ENCODE measurements at places on chromosomes 4 and X.
A peak's percentile ranks its signal among the peaks of the same experiment; 100 is the strongest.

DNA sequence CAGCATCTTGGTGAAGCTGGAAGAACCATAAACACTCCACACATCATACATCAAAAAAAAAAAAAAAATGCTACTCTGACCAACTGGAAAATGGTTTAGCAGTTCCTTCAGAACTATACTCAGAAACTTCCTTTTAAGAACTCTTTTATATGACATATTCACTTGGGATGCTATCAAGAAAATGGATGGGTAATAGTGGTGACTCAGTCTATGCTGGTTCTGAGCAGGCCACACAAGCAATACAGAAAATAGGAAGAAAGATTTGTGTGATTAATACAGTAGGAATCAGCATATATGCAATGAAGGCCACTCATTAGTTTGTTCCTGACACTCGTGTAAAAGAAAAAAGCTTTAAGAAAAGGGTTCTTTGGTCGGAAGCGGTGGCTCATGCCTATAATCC is 123.5 kb upstream of the FAT4 start:
- no peak for DNase-seq

DNA sequence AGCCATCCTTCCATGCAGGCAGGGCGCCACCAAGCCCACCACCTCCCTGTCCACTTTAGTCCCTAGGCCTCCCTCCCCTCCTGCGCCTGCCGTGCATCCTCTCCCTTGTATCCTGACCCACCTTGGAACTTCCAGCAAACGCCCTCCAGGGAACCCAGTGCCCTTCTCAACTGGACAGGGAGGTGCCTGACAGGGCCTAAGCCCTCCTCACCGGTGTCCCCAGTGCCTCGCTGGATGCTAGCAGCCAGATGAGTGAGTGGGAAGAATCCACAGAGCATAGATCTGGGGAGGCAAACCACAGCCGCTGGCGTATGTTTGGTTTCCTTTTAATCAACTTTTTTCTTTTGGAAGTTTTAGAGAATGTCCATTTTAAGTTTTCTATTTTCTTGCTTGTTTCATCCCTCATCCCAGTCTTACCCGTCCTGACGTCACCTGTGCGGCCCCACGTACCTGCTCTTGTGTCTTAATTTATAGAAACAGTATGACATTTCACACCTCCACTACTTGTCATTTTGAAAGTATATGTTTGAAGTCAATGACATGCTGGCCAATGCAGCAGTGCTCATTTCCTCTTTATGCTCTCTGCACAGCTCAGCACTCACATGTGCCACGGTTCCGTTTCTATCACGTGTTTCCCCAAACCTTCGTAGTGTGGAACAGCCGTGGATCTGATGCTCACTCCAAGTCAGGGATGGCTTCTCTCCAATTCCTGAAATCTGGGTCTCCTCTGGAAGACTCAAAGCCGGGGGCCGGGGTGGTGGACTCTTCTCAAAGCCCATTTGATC is 3.4 kb upstream of the HMX1 start:
- DNase-seq, result no peak

- no peak for DNase-seq
Observed at GRCh38 chrX:66012094-66012534, 27.8 kb downstream of the VSIG4 start.

GRCh38 chr4:78545275-78546246 is 6.0 kb upstream of the ANXA3 start:
- DNase-seq, result no peak

DNA sequence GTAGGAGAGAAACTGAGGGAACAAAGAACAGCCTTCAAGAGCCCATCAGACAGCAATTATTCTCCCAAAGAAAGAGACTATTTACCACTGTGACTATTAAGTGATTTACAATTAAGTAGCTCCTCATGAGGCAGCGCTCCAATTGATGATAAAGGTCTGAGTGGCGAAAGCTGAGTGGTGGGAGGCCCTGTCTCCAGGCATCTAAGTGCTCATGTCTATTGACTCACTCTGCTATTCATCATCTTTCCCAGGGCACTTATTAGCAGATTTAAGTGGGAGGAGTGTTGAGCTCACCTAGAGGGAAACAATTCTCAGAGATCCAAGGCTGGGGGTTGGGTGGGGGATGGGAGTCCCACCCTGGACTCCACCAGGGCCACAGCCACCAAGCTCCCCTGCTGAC is 23.3 kb downstream of the AMER1 start:
- no peak for DNase-seq

DNA sequence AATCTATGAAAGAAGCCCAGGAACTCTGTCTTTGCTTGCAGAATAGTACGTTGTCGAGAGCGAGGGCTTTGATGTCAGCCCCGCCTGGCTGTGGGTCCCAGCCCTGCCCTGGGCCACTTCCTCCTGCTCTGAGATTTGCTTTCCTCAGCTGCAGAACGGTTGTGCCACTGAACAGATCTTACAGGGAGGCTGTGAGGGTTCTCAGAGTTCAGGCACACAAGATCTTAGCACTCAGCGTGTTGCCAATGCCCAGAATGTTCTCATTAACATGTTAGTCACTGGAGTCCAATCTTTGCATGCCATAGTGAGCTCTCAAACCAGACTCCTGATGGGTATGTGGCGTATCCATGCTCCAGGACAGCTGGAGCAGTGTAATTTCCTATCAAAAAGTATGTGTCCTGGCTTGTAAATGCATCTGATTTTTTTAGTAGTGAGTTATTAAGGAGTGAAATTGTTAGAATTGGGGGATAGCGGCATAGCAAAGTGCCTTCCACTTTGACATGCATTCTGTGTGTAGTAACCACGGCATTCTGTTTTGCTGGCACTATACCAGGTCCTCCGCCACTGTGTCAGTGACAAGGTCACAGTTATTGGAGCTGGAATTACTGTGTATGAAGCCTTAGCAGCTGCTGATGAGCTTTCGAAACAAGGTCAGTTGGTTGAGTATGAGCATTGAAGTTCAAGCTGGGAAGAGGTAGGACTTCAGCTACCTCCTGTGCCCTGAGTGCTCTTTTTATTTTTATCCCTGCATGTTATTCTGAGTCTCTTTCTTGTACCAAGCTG is 31.6 kb downstream of the TKTL1 start:
- no peak for DNase-seq

DNA sequence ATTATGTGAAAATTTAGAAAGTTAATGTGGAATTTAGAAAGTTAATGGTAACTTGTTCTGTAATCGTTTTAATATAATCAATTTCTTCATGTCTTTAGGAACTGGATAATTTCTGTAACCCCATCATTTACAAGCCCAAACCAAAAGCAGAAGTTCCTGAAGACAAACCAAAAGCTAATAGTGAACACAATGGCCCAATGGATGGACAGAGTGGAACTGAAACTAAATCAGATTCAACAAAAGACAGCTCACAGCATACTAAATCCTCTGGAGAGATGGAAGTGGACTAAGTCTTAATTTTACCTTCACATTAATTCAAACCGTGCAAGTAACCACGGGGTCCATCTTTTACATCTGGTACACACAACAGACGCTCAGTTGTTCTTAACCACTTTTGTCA is 48.1 kb upstream of the PLK4 start:
- no peak for DNase-seq

DNA sequence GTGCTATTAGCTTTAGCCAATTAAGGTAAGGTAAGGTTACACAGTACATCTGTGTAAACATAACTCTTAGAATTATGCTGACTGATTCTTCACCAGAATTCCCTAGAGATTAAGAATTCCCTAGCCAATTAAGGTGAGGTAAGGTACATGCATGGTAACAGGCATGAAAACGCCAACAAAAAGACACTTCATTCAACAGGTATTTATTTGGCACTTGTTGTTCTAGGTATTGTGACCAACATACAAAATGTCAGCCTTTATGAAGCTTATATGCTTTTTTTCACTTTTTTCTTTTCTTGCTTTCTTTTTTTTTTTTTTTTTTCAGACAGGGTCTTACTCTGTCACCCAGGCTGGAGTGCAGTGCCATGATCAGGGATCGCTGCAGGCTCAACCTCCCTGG is 47.2 kb downstream of the EDNRA start:
- no peak for DNase-seq

- no peak for DNase-seq
Observed at GRCh38 chrX:110402850-110403221, 44.2 kb downstream of the RTL9 start.

DNA sequence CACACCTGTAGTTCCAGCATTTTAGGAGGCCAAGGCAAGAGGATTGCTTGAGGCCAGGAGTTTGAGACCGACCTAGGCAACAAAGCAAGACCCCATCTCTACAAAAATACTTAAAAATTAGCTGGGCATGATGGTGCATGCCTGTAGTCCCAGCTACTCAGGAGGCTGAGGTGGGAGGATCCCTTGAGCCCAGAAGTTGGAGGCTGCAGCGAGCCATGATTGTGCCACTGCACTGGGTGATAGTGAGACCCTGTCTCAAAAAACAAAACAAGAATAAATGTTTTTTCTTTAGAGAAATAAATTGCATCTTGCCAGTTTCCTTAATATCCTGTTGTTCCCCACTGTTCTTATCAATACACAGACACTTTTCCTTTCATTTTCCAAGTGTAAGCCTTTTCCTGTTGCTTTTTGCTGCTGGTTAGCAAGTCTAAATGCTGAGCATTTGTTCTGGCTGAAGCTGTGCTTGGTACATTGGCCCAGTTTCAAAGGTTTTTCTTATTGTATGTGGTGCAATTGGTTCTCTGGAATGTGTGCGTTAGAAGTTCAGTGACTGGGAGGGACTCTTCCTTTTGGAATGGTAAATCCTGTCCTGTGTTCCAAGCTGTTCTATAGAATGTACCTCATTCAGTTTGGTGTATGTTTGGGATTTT is 98.2 kb downstream of the AFF1 start:
- no peak for DNase-seq

DNA sequence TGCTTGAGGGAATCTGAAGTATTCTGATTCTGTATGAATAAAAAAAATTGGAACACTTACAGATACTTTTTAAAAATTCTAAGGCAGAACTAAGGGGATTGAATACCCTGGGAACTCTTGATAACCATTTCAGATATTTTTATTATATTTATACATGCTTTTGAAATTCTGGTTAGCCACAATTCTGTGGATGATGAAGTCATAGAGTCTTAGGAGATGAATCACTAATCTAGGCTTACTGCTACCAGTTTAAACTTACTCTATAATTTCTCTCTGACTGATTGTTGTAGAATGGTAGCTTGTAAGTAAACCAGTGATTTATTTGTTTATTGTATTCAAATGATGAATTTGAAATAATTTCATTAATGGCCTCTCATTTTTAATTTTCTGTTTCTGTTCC is 11.4 kb upstream of the SLAIN2 start:
- DNase-seq, result no peak

- no peak for DNase-seq
Observed at GRCh38 chr4:54940996-54941865, 184.2 kb downstream of the KDR start.

DNA sequence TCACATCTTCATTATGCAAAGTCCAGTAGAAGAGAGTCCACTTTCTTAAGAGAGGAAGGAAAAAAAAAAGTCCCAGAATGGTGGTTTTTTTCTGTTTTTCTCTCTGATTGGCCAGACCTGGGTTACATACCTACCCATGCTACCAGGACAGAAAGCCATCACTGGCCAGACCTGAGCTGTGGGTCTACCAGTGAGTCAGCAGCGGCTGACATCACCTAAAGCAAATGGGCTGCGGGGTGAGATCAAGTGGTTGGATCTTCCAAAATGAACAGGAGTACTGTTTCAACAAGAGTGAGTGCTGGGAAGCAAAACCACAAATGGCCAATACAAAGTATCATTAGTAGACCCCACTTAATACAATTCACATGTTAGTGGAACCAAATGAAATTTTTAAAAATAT is 1.6 kb upstream of the NDST3 start:
- DNase-seq, result no peak

DNA sequence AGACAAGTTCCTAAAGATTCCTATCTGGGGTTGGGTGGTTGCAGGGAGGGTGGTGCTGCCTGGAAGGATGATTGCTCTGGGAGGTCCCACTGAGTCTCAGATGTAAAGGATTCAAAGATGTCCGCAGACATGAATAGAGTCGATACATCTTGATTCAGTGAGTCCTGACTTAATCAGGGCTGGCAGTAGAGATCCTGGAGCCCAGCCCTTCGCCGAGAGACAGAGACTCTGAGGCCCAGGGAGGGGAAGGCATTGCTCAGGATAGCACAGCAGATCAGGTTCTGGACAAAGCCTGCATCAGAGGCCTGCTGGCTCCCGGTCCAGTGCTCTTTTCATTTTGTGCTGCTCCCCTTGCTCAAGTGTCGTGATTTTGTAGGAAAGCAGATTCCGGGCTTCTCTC is 21.7 kb downstream of the PJA1 start:
- no peak for DNase-seq

- no peak for DNase-seq
Observed at GRCh38 chr4:151067316-151067970, 32.0 kb upstream of the RPS3A start.

- DNase-seq, result no peak
Observed at GRCh38 chr4:137700072-137700471, 167.8 kb upstream of the PCDH18 start.

GRCh38 chr4:3512279-3512678 is 19.9 kb downstream of the LRPAP1 start:
- no peak for DNase-seq

DNA sequence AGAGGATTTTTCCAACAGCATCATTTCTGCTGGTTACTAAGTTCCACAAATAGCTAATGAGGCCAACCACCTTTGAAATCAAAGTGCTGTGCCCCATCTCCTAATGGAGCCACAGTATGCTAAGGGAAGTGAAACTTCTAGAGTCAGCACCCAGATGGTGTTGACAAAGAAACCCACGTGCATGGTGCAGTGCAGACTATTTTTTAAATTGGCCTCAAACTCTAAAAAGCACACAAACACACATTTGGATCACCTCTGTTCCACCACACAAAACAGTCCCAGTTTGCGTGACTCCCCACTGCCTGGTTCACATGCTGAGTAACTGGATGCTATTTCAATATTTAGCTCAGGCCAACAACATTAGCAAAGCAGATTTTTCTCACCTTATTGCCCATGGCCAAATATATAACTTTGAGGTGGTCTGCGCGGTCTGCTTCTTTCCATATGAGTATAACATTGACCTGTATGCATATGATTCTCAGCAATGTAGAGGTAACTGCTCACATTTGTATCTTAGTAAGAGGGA is 69.9 kb downstream of the AMELX start:
- no peak for DNase-seq

- no peak for DNase-seq
Observed at GRCh38 chrX:21493226-21493830, 119.1 kb downstream of the CNKSR2 start.

DNA sequence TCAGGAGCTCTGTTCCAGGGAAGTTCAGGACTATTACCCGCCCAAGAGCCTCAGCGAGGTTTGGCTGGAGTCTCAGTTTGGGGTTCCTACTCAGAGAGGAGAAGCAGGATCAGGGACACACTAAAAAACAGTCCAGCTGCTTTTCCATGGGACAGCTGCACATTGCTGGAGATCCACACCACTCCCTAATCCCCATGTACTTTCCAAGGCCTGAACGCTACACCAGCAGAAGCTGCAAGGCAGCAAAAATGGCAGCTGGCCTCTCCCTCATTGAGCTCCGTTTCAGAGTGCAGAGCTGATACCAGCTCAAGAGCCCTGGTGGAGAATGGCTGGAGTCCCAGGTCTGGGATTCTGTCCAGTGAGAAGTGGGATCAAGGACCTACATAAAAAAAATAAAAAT is 551.2 kb upstream of the PABPC5 start:
- no peak for DNase-seq

GRCh38 chrX:48957477-48957826 is at the start of gene OTUD5:
Gene OTUD5, minus strand, starts transcription at chrX:48957607. Its CDS starts 37 bp downstream, at chrX:48957570.
- DNase-seq, result peak; percentile 64

- DNase-seq, result peak; percentile 0
Observed at GRCh38 chrX:23742174-23742696, 841 bp downstream of the ACOT9 start.
